ENCODE measurements at places on chromosomes 11 and 22. TPM values are rescaled to one million over a fixed set of nuclear protein-coding genes. Genes with fewer than 3 reads are reported as not detected.

GRCh38 chr11:86156397-86156955, 87.6 kb upstream of the PICALM start:
- H3K4me1 ChIP-seq, result peaks cover 40% of the 10 kb centered on the region
- no peak for DNase-seq
- peaks cover 3% of the 10 kb centered on the region for H3K36me3 ChIP-seq
- H3K4me3 ChIP-seq, result no peak overlapping the region

Gene SULT4A1
- total RNA-seq, result not detected

Gene PPFIA1
- total RNA-seq, result 32.7 TPM

Gene MIAT
- 37.8 TPM for total RNA-seq

DNA sequence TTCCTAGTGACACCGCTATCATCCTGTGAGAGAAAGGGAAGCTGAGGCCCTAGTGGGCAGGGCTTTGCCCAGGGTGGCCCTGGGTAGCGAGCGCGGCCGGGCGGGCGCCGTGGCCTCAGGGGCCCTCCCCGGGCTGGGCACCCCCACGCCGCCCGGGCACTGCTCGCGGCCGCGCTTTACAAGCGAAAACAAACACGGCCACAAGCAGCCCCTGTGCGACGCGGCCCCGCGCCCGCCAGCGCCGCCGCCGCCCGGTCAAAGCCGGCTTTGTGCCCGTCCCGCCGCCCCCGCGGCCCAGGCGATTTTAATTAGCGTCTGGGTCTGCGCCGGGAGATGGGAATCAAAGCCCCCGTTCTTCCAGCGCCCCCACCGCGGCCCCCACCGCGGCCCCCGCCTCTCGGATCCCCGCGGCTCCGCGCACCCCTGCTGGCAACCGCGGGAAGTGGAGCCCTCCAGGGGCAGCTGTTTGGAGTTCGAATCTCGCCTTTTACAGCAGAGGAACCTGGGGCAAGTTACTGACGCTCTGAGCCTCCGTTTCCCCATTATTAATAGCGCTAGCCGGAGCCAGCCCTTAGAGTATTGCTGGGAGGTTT, 47.9 kb downstream of the CHRDL2 start:
- H3K4me1 ChIP-seq, result peaks cover 1% of the 10 kb centered on the region
- no peaks in the 10 kb centered on the region for H3K36me3 ChIP-seq
- no peak overlapping the region for H3K4me3 ChIP-seq
- H3K27me3 ChIP-seq, result peaks cover 26% of the 10 kb centered on the region
- H3K27ac ChIP-seq, result no peak overlapping the region
- DNase-seq, result no peak

Gene LRRC55
- total RNA-seq, result not detected

DNA sequence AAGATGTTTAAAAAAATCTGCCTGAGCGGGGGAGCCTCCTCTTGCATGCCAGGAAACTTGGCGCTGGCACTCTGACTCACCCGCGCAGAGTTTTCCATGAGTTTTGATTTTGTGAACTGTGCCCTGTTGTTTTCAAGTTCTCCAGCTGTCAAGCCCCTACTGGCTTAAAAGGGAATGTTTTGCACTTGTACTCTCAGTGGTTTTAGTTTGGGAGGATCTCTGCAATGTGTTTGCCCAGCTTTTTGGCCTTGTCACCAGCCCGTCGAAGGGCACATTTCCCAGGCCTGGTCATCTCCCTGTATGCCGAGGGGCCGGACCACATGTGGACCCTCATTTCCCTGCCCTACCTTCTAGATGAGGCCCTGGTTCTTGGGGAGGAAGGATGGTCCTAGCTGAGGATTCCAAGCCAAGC, 12.2 kb downstream of the MRGPRF start:
- H3K27me3 ChIP-seq, result no peaks in the 10 kb centered on the region
- H3K27ac ChIP-seq, result no peak overlapping the region
- no peaks in the 10 kb centered on the region for H3K36me3 ChIP-seq

DNA sequence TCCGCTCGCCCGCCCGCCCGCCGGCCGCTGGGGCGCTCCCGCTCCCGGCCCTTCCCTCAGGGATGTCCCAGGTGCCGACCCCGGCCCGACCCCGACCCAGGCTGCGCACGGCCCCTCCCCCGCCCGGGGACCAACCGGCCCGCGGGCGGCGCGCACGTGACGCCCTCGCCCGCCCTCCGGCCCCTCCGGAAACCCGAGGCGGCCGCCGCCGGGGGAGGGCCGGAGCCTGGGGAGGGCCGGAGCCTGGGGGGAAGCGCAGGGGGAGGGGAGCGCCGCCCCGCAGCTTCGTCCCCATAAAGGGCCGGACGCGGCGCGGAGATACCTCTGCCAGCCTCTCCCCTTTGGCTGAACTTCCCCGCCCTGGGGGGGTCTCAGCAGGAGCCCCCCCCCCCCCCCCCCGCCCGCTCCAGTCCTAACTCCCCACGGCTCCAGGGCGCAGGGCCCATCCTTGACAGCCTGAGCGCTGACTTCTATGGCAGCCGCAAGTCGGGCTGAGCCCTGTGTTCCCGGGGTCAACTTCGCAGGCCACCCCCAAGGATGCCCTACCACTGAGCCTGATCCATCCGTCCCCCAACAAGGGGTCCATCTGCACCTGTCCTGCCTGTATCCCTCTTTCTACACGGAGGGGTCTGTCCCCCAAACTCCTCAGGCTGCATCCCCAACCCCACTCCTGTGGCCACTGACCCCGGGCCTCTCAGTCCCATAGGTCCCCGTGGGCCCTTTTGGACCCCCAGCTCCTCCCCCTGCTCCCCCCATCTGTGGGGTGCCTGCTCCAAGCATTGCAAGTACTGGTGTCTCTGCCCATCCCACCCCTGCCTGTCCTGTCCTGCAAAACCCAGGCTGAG, at the start of gene MAPK12:
MAPK12 (minus strand) TSS at position 69 of the 845 bp plus-strand sequence. CDS start 174 bp downstream, outside the sequence.
- peaks cover 15% of the 10 kb centered on the region for H3K27me3 ChIP-seq
- no peak within 1 kb of the TSS for H3K27ac ChIP-seq
- DNase-seq, result no peak
- H3K4me1 ChIP-seq, result peaks cover 6% of the 10 kb centered on the region
- H3K36me3 ChIP-seq, result no peaks in the 10 kb centered on the region

GRCh38 chr22:24579258-24579601, 13.6 kb downstream of the LRRC75B start:
- peaks cover 11% of the 10 kb centered on the region for H3K36me3 ChIP-seq
- H3K27me3 ChIP-seq, result no peaks in the 10 kb centered on the region
- no peak for DNase-seq
- peaks cover 6% of the 10 kb centered on the region for H3K4me1 ChIP-seq
- no peak overlapping the region for H3K27ac ChIP-seq

Gene SYT12
- total RNA-seq, result not detected

GRCh38 chr11:90252053-90252452, 29.2 kb upstream of the CHORDC1 start:
- no peaks in the 10 kb centered on the region for H3K36me3 ChIP-seq
- peaks cover 10% of the 10 kb centered on the region for H3K27me3 ChIP-seq
- no peak overlapping the region for H3K4me3 ChIP-seq
- no peak overlapping the region for H3K27ac ChIP-seq
- no peak for DNase-seq
- H3K4me1 ChIP-seq, result peaks cover 7% of the 10 kb centered on the region

DNA sequence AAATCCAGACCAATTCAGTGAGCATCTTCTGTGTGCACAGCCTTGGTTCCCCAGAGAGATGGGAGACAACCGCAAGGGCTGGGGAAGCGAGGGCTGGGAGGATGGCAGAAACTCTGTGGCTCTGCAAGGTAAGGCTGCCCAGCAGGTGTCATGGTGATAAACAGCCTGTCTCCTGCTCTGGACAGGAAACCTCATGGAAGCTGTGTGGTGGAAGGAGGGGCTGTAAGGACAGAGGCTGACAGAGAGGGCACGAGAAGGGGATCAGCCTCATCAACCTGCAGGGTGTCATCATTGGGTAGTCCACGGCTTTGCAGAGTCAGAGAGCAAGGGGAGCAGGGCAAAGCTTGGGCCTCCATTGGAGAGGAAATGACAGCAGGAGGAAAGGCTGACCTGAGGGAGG, 138.4 kb upstream of the CADM1 start:
- H3K27ac ChIP-seq, result no peak overlapping the region
- no peaks in the 10 kb centered on the region for H3K36me3 ChIP-seq
- no peak overlapping the region for H3K4me3 ChIP-seq
- no peaks in the 10 kb centered on the region for H3K4me1 ChIP-seq

DNA sequence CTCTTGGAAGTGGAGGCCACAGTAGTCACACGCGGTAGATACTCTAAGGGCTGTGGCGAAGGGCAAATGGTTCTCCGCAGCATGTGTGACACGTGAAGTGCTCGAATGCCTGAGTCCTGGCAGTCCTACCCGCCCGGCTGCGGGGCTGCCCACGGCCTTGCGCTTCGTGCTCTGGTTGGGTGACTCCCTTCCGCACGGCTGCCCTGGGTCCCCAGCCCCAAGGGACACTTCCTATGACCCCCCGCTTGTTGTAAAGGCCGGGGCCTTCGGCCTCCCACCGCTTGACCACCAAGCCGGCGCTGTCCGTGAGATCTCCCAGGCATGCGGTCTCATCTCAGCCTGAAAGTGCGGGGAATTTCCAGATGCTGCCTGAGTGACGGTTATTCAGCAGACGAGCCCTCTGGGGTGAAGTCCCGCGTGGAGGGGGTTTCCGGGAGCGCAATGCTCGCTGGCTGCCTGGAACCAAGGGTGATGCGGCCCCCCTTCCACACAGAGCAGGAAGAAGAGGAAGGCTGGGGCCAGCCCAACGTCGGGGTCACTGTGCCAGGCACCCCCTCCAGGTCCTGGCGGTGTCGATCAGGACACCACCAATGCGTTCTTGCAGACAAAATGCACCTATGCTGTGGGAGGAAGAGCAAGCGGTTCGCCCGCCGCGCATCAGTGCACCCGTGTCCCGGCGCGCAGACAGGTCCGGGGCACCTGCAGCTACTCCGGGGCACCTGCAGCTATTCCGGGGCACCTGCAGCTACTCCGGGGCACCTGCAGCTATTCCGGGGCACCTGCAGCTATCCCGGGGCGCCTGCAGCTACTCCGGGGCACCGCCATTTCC, 171.2 kb downstream of the OPCML start:
- H3K36me3 ChIP-seq, result no peaks in the 10 kb centered on the region
- no peak overlapping the region for H3K27ac ChIP-seq
- no peaks in the 10 kb centered on the region for H3K4me1 ChIP-seq
- no peaks in the 10 kb centered on the region for H3K27me3 ChIP-seq
- no peak for DNase-seq
- no peak overlapping the region for H3K4me3 ChIP-seq

DNA sequence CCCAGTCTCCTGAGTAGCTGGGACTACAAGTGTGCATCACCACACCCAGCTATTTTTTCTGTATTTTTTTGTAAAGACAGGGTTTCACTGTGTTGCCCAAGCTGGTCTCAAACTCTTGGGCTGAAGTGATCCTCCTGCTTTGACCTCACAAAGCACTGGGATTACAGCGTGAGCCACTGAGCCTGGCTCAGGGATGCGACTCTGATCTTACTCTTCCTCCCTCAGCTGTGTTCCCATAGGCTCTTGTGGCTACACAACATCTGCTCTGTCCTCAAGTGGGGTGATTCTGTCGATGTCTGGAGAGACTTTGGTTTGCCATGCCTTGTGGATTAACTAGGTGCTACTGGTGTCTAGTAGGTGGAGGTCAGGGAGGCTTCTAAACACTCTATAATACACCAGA, 127.0 kb upstream of the SERPIND1 start:
- no peak for DNase-seq
- H3K27ac ChIP-seq, result no peak overlapping the region
- peaks cover 2% of the 10 kb centered on the region for H3K27me3 ChIP-seq
- H3K4me1 ChIP-seq, result no peaks in the 10 kb centered on the region

- no peak overlapping the region for H3K27ac ChIP-seq
- no peaks in the 10 kb centered on the region for H3K36me3 ChIP-seq
- no peaks in the 10 kb centered on the region for H3K4me1 ChIP-seq
These were observed 71.0 kb downstream of the TRIM29 start for GRCh38 chr11:120066738-120067437.

Gene STK33
- total RNA-seq, result 0.79 TPM

DNA sequence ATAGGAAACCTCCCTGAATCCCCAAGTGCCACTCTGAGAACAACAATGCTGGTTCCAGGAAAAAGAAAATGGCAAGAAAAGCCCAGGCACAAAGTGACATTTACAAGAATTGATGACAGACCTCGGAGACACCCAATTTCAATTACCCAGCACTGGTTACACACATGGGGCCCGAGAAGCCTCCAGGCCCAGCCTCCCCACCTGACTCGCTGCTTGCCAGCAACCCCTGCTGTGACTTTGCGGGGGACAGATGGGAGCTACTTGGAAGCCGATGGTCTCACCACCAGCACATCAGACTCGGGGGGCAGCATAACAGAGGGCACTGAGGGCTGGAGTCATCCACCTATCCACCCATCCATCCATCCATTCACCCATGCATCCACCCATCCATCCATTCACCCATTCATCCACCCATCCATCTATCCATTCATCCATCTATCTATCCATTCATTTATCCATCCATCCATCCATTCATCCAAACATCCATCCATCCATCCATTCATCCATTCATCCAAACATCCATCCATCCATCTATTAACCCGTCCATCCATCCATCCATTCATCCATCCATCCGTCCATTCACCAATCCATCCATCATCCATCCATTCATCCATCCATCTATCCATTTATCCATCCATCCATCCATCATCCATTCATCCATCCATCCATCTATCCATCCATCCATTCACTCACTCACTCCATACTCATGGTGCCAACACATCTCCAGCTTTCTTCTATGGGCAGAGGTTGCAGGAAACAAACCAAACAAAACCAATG, 567.6 kb downstream of the BRD1 start:
- H3K27ac ChIP-seq, result no peak overlapping the region
- no peaks in the 10 kb centered on the region for H3K36me3 ChIP-seq
- H3K4me1 ChIP-seq, result no peaks in the 10 kb centered on the region
- H3K27me3 ChIP-seq, result no peaks in the 10 kb centered on the region
- H3K4me3 ChIP-seq, result no peak overlapping the region

DNA sequence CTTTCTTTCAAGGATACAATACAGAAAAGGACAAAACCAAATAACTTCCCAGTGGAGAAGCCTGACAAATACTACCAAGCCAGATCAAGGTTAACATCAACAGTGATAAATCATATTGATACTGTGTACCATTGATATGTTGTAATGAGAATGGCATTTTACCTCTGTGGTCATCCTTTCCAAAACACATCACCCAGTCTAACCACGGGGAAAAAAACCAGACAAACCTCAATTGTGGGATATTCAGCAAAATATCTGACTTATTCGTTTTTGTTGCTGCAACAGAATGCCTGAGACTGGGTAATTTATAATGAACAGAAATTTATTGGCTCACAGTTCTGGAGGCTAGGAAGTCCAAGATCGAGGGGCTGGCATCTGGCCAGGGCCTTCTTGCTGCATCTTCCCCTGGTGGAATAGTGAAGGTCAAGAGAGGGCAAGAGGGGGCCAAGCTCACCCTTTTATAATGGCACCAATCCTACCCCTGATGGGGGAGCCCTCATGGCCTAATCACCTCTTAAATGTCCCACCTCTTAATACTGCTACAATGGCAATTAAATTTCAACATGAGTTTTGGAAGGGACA, 66.1 kb downstream of the FAM76B start:
- DNase-seq, result no peak
- no peak overlapping the region for H3K4me3 ChIP-seq
- H3K4me1 ChIP-seq, result peaks cover 12% of the 10 kb centered on the region
- no peaks in the 10 kb centered on the region for H3K36me3 ChIP-seq
- H3K27ac ChIP-seq, result no peak overlapping the region

Data from activated CD4-positive, alpha-beta T cell treated with anti-CD3 and anti-CD28 coated beads, Interleukin-2, amount 10 ng/mL, durations not matched to agents 7 days and 5 days (primary cell).